Right kidney (tissue), 9 donors: ENCODE measurements at places on chromosomes 16 and 17.

DNA sequence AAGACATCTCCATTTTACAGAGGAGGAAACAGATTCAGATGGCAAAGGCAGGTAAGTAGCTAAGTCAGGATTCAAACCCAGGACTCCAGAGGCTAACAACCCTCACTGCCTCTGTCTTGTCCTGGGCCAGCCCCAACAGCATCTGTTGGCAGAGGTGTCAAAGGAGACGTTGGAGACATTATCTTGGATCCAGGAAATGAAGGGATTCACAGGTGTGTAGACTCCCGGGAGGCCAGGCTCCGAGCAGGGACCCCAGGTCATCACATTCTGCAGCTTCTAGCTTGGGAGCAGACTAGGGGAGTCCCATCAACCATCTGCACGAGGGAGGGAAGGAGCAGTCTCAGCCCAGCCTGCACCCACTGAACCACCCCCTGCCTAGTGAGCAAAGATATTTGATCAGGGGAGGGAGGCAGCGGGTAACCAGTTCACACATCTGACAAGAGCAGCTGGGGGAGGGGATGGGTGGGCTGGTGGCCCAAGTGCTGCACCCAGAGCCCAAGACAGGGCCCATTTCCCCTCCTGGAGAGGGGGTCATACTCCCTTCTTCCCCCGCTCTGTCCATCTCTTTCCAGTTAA, 1.0 kb upstream of the B9D1 start:
- DNase-seq, result peak; percentile 27

GRCh38 chr17:55760643-55761355, 9.9 kb downstream of the PCTP start:
- no peak for DNase-seq

DNA sequence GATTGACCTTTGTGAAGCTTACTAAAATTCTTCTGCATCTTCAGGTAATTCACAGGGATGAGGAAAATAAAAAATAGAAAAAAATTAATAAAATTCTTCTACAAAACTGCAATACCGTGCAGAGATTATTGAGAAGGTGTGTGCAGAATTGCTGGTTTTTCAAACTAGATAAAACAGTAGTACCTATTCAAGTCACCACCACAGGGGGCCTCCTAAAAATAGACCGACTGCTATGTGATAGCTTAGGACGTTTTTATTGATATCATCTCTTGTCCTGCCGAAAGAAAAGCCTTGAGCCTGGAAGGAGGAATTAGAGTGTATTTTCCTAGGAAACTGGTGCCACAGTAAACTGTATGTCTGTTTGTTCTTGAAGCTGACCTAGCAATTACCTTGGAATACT, 325.9 kb downstream of the ZFHX3 start:
- no peak for DNase-seq

DNA sequence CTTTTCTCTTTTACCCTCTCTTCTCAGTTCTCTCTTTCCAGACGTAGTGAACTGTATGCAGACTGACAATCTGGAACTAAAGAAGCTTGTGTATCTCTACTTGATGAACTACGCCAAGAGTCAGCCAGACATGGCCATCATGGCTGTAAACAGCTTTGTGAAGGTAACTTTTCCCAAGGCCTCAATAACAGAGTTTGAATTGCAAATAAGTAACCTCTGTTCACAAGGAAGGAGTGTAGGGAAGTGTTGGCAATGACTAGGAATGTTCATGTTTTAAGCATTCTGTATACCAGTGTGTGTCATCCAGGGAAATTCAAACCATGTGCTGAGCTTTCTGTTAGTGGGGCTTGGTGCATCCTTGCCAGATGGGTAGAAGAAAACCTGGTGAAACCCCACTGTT, 18.6 kb downstream of the AP2B1 start:
- no peak for DNase-seq

DNA sequence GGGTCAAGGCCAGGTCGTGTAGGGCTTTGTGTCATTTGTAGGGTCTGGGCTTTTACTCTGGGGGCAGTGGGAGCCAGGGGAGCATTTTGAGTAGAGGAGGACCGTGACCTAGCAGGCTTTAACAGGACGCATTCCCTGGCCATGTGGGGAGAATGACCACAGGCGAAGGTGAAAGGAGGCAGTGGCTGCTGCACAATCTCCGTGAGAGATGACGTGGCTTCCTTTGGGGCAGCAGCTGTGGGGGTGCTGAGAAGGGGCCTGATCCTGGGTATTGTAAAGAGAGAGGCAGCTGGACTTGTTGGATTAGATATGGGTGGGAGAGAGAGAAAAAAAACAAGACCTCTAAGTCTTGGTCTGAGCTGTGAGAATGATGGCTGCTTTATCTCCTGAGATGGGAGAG, 46.0 kb downstream of the KATNIP start:
- DNase-seq, result no peak

DNA sequence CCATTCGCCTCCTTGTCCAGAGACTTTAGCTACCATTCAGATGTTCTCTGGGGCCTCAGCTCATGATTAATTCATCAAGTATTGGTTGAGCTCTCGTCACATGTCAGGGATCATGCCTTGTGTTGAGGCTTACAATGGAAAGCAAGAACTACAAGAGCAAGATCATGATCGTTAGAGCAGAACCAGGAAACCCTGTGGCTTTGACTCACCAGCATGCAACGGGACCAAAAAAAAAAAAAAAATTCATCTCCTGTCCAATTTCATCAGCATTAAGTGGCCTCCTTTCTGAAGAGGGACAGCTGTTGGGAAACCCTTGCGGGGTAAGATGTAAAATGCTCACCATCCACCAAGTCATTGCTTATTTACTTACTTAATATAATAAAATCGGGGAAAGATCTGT, 12.1 kb upstream of the USP10 start:
- DNase-seq, result no peak

DNA sequence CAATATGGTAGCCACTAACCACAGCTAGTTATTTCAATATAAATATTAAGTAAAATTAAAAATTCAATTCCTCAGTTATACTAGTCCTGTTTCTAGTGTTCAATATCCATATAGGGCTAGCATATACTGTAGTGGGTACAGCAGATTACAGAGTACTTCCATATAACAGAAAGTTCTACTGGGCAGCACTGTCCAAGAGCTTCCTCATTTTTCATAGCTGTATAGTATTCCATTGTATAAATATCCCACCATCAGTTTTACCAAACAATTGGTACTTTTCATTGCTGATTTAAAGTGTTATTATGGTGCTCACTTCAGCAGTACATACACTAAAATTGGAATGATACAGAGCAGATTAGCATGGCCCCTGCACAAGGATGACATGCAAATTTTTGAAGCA, 20.4 kb downstream of the ACSM3 start:
- no peak for DNase-seq

DNA sequence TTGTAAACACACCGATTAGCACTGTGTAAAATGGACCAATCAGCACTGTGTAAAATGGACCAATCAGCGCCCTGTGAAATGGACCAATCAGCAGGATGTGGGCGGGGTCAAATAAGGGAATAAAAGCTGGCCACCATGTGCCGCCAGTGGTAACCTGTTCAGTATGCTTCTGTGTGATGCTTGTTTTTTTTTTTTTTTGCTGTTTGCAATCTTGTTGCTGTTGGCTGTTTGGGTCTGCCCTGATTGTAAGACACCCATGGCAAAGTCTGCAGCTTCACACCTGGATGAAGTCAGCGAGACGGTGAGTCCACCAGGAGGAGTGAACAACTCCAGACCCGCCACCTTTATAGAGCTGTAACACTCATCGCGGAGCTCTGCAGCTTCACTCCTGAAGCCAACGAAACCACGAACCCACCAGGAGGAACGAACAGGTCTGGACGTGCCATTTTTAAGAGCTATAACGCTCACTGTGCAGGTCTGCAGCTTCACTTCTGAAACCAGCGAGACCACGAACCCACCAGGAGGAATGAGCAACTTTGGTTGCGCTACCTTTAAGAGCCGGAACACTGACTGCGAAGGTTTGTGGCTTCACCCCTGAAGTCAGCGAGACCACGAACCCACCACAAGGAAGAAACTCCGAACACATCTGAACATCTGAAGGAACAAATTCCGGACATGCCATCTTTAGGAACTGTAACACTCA, 85.0 kb upstream of the MED9 start:
- DNase-seq, result no peak

DNA sequence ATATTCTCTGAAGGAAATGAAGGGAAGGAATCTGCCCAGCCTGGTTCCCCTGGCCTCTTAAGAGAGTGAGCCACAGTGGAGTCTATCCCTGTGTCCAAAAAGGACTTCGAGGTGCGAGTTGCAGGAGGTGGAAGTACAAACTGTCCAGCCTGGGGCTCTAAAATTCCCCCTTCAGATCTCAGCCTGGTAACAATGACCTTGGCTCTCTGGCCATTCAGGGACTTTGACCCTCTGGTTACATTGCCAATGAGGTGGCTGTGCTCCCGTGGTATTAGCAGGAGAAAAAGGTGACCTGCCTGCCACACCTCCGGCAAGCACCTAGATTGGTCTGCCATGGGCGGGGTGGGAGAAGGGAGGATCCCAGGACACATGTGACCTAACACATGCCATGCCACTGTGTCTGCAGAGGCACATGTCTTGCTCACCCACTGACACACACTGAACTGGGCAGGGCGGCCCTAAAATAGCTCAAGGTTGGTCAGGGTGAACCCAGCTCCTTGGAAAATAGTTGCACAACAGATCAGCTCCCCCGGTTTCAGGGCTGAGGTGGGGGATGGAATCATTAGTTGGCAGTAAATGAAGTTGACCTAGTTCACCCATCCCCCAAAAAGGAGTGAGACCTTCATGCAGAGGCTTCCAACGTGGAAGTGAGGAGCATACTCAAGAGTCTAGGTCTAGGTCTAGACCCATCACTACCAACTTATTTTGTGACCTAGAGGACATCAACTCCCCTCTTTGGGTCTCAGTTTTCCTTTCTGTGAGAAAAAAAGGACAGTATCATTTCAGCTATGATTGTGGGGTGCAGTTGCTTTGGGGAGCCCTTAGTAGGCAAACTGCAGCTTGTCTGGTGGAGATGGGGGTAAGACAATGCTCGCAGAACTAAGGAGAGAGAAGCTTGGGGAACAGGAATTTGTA, 2.2 kb downstream of the NR1D1 start:
- no peak for DNase-seq

- DNase-seq, result no peak
Observed at GRCh38 chr17:62059414-62059813, 5.7 kb downstream of the MED13 start.

GRCh38 chr16:3174618-3175148, 13.3 kb upstream of the OR1F1 start:
- DNase-seq, result no peak

DNA sequence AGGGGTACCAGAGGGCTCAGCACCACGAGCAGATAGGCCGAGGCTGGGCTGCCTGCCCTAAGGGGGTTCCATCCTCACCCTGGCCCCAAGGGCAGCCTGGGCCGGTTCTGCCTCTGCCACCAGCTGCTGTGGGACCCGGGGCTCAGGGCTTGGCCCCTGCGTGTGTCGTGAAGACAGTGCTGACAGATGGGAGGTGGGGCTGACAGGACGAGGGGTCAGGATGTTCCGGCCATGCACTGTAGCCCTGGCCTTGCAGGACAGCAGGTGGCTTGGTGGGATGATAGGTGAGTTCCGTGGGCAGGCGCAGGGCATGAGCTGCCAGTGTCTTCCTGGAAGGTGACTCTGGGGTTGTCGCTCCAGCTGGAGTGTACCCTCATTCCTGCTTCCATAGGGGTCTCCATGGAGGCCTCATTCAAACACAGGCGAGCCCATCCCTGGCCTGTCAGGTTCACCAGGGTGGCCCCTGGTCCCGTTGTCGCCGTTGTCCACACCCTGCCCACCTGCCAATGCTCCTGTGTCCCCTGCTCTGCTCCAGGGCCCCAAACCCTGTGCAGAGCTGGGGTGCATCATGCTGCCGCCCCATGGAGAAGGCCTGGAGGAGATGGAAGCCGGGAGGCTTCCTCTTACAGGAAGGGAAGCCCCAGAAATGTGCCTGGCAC, 57.2 kb downstream of the WDR45B start:
- no peak for DNase-seq

DNA sequence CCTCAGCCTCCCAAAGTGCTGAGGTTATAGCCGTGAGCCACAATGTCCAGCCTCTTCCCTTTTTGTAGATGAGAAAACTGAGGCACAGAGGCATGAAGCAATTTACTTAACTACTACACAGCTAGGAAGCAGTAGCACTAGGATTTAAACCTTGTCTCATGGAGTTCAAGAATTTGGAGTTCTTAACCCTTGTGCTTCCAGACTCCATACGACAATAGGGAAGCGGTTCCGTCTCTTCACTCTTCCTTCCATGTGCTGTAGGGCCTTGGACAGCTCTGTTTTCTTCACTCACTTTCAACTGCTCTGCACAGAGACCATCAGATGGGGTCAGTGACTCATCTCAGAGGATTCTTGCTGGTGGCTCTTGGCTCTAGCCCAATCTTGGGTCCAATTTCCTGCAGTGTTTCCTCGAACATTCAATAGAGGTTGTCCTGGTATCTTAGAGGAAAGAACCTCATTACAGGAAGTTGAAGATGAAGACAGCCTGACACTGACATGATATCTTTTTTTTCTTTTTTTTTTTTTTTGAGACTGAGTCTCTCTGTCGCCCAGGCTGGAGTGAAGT, 19.3 kb downstream of the ITGAL start:
- DNase-seq, result no peak

- DNase-seq, result no peak
Observed at GRCh38 chr16:67186550-67186950, 2.8 kb upstream of the MATCAP1 start.

GRCh38 chr16:47817048-47817447, 338.7 kb downstream of the ABCC12 start:
- no peak for DNase-seq

DNA sequence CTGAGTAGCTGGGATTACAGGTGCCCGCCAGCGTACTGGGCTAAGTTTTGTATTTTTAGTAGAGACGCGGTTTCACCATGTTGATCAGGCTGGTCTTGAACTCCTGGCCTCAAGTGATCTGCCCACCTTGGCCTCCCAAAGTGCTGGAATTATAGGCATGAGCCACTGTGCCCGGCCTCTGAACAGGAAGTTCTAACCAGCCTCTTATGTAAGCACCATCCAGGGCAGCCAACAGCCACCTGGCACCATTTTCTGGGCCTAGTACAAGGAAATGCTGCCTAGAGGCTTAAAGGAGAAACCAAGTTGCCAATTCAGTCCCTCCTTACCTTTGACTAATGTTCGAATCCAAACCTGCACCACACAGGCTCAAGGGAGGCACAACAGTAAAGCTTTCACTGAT, 8.5 kb upstream of the SLC39A11 start:
- no peak for DNase-seq

DNA sequence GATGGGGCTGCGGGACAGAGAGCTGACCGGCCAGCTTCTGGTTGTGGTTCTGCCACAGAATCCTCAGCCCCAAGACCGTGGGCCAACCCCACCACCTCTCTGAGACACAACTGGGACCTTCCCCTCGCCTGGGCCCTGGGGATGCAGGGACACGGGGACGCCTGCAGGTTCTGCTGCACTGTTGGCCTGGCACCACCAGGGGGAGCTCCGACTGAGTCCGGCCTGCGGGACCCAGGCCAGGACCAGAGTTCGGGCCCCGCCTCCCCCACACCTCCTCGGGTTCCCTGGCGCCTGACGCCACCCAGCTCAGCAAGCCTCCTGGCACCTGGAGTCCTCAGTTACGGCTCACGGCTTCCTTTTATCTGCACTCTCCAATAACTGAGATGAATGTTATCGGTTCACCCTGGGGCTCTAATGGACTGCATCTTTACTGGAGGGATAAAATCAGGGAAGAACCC, 27.3 kb downstream of the TBC1D16 start:
- no peak for DNase-seq

- DNase-seq, result no peak
Observed at GRCh38 chr16:84950906-84951305, 60.4 kb downstream of the ZDHHC7 start.
